ENCODE measurements at places on chromosomes 13 and 19.

GRCh38 chr19:3250675-3251074, 26.2 kb downstream of the CELF5 start:
- peak; percentile 8 for DNase-seq

DNA sequence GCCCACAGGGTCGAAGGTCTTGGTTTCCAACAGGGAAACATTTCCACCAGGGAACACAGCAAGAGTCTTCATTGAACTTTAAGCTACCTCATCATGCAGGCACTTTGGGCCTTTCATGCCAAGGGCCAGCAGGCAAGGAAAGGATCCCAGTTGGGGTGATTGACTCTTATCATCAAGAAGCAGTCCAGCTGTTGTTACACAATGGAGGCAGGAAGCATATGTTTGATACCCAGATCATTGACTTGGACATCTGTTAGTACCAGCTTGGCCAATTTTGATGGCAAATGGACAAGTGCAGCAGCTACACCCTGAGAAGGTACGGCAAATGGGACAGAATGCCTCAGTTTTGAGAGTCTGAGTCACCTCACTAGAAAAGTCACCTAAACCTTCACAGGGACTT, 10.9 kb upstream of the RCBTB1 start:
- DNase-seq = no peak

GRCh38 chr13:101942535-101943157, 459.2 kb downstream of the FGF14 start:
- DNase-seq = no peak

- no peak for DNase-seq
Measured at GRCh38 chr19:5719274-5719960, 529 bp downstream of the LONP1 start.

- no peak for DNase-seq
Measured at GRCh38 chr19:56405062-56405461, 930 bp downstream of the ZNF583 start.

DNA sequence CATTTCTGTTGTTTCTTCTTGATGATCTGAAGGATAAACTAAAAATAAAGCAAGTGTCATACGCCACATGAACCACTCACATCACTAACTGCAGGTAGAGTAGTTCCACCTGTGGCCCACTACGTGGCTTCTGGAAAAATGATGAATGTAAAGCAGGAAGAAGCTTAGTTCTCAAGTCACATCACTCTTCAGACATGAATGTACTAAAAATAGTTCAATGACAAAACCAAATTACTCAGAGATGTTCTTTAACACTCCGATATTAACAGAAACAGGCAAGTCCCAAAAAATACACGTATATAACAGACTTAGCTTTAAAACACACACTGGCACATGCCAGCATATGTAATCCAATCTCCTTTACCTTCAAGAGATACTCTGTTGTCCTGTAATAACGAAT, 21.6 kb downstream of the RAB20 start:
- no peak for DNase-seq

DNA sequence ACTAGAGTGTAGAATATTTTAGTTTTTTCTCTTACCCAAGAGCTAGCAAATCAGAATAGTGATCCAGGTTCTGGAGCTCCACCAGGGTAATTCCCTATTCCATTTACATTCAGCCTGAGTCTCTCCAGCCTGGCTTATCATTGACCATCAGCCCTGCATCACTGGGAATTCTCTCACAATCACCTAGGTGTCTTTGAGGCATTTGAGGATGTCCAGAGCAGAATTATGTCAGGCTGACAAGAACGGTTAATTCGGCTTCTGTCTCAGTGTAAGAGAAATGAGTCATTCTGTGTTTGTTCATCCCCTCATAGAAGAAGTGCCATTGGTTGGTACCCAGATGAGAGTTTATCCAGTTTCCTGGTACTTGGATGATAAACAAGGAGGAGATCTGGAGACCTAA, 180.5 kb downstream of the ZNF737 start:
- no peak for DNase-seq

DNA sequence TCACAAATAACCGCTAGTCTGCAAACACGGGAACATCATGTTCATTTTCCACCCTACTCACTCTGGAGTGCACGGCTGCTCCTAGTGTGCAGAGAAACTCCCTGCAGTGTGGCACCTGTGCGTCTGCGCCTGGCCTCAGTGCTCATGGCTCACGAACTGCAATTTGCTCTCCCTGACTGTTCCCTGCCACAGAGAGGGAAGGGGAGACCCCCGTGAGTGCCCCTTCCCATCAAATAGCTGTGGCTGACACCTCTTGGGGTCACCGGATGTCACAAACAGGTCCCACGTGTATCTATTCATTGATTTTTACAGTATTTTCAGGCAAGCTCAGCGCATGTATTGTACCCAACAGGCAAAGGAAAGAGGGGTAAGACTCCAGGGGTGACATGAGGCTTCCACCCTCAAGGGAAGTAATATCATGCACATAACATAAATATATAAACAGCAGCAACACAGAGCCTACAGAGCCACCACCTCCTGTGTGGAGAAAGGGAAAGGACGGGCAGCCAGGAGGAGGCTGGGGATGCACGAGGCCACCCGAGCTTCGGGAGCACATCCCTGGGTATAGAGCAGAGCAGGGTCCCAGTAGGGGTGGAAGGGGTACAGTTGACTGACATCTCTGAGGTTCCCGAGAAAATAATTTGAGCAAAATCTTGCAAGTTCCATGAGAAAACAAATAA, 140.3 kb upstream of the SOX1 start:
- no peak for DNase-seq

DNA sequence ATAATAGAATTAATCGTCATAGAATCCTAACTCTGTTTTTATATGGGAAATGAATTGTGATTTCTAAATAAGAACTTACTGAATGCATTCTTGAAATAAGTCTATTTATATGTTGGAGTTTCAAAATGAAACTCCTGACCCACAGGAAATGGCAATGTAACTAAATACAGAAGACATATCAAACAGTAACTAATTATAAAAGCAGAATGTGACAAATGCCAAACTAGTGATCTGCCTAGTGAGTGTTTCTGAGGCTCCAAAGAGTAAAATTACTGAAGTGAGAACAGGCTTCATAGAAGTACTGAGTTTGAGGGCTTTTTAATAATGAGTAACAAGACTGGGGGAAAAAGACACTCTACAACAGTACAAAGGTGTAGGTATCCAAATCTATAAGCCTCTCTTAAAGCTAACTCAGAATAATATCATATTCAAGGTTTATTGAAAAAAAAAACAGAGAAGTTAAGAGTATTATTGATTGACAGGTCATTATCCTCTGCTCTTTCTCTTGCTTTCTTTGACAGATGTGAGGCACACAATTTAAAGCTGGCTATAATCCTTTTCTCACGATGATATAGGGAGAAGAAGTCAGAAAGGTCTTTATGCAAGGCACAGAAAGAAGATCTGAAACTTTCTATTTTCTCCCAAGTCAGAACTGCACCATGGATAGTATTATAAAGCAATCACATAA, 17.4 kb upstream of the ATXN8OS start:
- DNase-seq = no peak

GRCh38 chr19:32540621-32541020, 40.4 kb upstream of the PDCD5 start:
- no peak for DNase-seq

- no peak for DNase-seq
Measured at GRCh38 chr13:51420681-51421490, 31.9 kb downstream of the INTS6 start.

DNA sequence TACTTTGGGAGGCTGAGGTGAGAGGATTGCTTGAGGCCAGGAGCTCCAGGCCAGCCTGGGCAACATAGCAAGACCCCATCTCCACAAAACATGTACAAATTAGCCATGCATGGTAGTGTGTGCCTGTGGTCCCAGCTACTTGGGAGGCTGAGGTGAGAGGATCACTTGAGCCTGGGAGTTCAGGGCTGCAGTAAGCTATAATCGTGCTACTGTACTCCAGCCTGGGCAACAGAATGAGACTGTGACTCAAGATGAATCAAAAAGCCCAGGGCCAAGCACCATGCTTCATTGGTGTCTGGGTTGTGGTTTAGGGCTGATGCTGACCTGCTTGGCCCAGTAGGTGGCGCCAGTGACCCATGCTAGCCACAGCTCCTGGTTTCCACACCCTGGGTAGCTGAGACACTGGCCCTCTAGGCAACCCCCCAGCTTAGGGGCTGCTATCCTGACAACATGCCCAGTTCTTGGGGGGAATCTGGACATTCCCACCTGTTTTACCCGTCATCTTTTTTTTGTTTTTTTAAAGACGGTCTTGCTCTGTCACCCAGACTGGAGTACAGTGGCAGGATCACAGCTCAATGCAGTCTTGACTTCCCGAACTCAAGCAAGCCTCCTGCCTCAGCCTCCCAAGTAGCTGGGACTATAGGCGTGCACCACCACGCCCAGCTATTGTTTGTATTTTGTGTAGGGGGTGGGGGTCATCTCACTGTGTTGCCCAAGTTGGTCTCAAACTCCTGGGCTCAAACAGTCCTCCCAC, 5.5 kb downstream of the CCDC124 start:
- DNase-seq = peak; percentile 72

DNA sequence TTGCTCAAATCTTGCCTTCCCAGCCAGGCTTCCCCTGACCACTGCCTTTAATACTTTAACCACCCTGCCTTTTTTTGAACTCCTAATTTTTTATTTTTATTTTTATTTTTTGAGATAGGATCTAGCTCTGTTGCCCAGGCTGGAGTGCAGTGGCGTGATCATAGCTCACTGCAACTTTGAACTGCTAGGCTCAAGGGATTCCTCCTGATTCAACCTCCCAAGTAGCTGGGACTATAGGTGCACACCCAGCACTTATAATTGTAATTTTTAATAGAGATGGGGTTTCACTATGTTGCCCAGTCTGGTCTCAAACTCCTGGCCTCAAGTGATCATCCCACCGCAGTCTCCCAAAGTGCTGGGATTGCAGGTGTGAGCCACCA, 21.7 kb upstream of the FBXO27 start:
- DNase-seq = no peak

- DNase-seq = no peak
Measured at GRCh38 chr13:70353096-70353495, 244.8 kb upstream of the KLHL1 start.

- DNase-seq = no peak
Measured at GRCh38 chr13:43546251-43546650, 240.5 kb downstream of the ENOX1 start.

DNA sequence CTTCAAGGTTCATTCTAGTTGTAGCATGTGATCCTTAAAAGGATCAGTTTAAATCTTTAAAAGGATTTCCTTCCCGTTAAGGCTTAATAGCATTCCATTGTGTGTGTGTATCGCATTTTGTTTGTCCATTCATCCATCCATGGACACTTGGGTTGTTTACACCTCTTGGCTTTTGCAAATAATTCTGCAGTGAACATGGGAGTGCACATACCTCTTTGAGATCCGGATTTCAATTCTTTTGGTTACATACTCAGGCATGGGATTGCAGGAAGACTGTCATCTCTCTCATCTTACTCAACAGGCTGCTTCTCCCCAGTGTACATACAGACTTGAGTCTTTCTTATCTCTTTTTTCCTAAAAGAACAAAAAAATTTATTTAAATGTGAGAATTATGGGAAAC, 1.2 kb downstream of the RNF113B start:
- DNase-seq = no peak

- DNase-seq = no peak
Measured at GRCh38 chr13:45508776-45509175, 44.0 kb downstream of the COG3 start.

- no peak for DNase-seq
Measured at GRCh38 chr19:33998302-33998701, 174.0 kb upstream of the LSM14A start.

DNA sequence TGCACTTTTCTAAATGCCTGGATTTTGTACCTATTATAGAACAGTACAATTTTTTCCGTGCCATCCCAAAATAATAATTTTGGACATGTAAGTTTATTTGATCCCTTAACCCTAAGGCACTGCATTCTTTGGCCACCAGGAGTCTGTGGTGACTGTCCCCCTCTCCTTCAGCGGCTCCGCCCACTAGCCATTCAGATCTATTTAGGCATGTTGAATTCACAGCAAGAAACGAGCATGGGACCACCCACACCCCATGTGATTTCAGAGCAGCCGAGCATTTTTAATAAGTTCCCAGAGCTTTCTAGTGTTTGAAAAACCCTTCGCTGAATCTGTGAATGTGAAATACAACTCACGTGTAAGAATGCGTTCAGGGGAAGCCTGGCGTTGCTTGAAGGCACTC, 567.5 kb downstream of the MYO16 start:
- DNase-seq = no peak
